ENCODE measurements at places on chromosomes 2 and 18. TPM values are rescaled to one million over a fixed set of nuclear protein-coding genes. Genes with fewer than 3 reads are reported as not detected.

GRCh38 chr2:173130496-173131465 is 55.1 kb downstream of the MAP3K20 start:
- no peak for DNase-seq

Gene EFEMP1
- 296 TPM for total RNA-seq

GRCh38 chr2:10579876-10580514 is 109.8 kb downstream of the NOL10 start:
- DNase-seq: no peak

DNA sequence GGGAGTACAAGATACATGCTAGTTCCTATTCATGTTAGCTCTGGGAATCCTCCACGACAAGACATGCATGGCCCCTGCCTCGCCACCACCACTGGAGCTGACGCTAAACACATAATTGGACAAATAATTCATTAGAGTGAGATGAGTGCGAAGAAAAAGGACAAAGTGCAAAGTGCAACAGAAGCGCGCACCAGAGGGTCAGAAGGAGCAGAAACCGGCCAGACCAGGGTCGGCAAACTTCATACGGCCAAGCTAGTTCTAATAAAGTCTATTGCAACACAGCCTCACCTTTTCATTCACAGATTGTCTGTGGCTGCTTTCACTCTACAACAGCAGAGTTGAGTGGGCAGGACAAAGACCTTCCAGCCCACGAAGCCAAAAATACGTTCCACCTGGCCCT is 266.1 kb upstream of the KLHL29 start:
- no peak for DNase-seq

- no peak for DNase-seq
These were observed 3.8 kb downstream of the MAT2A start for GRCh38 chr2:85542777-85543176.

Gene HES6
- total RNA-seq: 33.3 TPM

Gene CRYBA2
- total RNA-seq: not detected

DNA sequence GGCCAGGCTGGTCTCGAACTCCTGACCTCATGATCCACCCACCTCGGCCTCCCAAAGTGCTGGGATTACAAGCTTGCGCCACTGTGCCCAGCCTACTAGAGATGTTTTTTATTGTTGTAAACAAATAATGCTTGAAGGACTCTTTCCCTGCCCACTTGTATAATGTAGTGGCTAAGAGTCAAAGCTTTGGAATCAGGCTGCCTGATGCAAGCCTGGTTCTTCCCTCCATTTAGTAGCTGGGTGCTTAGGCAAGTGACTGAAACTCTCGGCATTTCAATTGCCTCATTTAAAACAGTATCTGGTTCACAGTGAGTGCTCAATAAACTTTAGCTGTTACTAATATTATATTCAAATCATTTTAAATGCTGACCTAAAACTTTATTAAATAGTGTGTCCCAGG is 264.0 kb upstream of the FBXO11 start:
- DNase-seq: no peak

DNA sequence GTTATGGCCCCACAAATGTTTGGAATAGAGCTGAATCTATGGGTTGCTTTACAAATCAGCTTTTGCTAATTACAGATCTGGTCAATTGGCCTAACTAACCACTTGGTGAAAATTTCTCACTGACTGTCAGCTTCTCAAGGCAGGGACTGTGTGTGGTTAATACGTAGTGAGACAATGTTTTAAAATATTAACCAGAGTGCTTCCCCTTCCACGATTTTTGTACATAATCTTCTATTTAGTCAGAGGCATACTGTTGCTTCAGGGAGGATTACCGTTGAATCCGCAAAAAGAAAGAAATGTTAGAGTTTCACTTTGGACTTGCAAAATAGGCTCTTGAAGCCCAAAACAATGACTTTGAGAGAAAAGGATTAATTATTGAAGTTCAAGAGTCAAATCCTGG is 14.9 kb upstream of the KCNS3 start:
- DNase-seq: no peak

Gene TBR1
- total RNA-seq: not detected

Gene VSNL1
- 1.8 TPM for total RNA-seq

DNA sequence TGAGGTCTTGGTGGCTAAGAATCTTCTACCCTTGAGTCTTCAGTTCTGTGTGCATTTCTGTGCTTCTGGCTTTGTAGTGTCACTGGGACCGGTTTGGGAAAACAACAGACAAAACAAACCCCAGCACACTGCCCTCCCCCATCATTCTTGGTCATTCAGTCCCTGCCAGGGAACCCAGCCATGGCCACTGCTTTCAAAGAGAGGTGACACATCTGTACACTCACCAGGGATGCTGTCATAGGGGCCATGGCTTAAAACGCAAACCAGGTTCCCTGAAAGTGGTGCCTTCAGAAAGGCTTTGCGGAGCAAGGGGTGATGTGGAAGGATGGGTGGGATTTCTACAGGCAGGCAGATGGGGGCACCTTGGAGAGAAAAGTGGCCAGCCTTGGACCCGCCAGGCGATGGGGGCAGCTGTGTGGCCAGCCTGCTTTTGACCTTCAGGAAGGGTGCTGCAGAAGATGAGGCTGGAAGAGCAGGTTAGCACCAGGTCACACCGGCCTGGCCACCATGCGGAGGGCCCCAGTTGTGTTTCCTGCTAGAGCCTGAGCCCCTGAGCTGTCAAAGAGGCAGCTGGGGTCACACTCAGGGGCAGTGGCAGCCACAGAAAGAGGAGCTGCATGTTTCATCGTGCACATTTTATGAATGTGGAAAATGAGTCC is 101.3 kb downstream of the INHBB start:
- no peak for DNase-seq

DNA sequence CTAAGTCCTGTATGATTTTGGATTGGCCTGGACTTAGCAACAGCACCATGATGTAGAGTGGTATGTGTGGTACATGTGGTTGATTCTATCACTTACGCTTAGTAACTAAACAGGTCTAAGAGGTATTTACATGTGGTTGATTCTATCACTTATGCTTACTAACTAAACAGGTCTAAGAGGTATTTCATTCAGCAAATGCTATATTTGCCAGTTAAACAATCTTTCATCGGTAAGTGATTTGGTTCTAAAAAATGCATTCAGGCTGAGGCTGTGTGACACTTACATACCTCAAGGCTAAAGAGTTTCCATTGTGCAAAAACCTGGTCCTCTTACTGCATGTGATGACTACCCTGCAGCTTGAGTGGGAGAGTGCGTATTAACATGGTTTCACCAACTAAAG is 13.1 kb downstream of the EIF4E2 start:
- DNase-seq: no peak

DNA sequence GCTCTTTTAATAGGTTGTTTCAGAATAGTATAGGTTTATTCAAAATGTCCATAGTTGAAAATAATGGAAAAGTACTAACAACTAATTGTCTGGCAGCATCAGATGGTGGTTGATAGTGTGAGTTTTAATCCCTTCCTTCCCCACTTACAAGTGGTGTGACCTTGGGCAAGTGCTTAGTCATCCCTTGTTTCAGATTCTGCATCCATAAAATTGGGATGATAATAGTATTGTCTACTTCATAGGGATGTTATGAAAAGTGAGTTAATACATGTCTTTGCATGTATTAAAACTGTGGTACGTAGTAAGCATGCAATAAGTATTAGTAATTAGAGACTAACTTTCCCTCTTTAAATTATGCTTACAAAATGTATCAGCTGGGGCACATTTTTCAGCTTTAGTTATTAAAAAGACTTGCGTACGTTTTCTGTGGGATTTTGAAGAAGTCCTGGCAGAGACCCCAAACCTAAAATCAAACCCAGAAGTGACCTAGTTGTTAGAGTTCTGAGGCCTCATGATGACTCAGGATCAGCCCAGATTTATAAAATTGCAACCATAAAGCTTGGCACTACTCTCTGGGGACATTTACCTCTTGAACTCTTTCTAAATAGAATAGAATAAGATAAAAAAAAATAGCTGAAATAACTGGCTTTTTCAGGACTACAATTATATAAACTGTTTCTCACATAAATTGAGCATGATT is 8.6 kb downstream of the ITGA4 start:
- no peak for DNase-seq

DNA sequence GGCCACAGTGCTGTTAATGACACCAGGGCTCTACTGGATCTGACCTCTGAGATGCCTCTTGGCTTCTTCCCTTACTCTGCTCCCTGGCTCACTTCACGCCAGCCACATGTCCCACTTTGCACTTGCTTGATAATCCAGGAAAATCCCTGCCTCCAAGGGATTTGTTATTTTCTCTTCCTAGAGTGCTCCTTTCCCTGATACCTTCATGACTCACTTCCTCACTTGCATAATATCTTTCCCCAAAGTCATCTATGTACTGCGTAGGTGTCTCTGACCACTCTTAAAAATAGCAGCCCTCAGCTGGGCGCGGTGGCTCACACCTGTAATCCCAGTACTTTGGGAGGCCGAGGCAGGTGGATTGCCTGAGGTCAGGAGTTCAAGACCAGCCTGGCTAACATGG is 572.3 kb downstream of the PLCL1 start:
- no peak for DNase-seq

- no peak for DNase-seq
These were observed 84.6 kb downstream of the FBXO15 start for GRCh38 chr18:74063023-74063422.

GRCh38 chr2:9800975-9801726 is 42.1 kb upstream of the TAF1B start:
- DNase-seq: no peak

DNA sequence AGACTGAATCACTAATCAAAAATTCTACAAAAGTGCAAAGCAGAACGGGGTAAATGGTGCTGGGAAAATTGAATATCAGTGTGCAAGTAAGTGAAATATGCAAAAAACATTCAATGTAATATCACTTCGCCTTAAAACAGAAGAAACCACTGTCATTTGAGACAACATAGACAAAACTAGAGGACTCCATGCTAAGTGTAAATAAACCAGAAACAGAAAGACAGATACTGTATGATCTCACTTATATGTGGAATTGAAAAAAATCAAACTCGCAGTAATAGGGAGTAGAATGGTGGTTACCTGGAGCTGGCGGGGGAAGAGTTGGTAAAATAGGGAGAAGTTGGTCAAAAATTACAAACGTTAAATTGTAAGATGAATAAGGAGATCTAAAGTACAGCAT is 1420.0 kb upstream of the CDH2 start:
- DNase-seq: no peak

Gene TNFAIP6
- 3.2 TPM for total RNA-seq

DNA sequence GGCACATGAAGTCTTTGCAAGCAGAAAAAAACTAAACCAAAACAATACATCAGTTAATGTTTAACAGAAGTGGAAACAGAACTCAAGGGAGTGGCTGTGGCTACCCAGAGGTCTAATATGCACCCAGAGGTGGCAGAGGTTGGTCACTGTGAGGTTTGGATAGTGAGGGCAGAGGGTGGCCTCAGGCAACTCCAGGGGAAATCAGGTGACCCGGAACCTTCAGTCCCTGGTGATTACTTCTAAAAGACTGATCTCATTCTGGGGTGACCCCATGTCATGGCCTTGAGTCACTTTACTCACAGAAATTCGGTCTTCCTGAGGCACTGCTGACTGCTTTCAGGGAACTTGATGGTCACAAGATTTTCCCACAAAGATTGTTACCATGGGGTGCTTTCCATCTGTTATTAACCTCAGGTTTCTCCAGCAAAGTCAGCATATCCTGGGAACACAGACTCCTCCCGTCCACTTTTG is 99.4 kb downstream of the TMEM17 start:
- DNase-seq: no peak

GRCh38 chr2:172038604-172039003 is 38.9 kb downstream of the METAP1D start:
- DNase-seq: no peak

- DNase-seq: peak; percentile 74
These were observed 59.9 kb downstream of the SUMO1 start for GRCh38 chr2:202178346-202178958.

Gene VWC2L
- total RNA-seq: not detected

DNA sequence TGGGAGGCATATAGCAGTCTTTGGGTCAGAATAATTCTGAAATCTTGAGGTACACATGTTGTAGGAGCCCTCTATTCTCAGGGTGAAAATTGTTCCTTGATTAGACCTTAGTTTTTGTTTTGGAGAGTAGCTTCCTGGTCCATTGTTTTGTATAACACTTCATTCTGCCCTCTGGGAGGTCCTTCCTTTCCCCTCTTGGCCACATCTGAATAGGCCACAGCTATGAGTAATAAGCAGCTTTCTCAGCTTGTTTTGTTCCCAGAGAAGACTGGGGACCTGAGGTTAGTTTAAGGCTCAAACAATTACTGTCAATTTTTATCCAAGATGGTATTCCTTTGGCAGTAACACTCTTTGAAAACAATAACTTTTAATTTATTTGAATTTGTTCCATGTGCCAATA is 72.6 kb upstream of the NOL4 start:
- DNase-seq: no peak

Gene FOSL2
- 39.8 TPM for total RNA-seq

Gene NCKAP5
- total RNA-seq: not detected

Data from uterus (tissue), 4 donors.